ENCODE measurements at places on chromosomes 5 and 9.

- no peak for DNase-seq
Observed at GRCh38 chr9:15222313-15222712, 84.7 kb downstream of the TTC39B start.

GRCh38 chr9:120648581-120649197 lies 65.6 kb downstream of the MEGF9 start:
- DNase-seq = no peak

GRCh38 chr5:68225188-68225910 lies 9.8 kb downstream of the PIK3R1 start:
- DNase-seq = no peak

GRCh38 chr5:157870837-157871834 lies 12.2 kb upstream of the CLINT1 start:
- DNase-seq = no peak

GRCh38 chr5:113804264-113804663 lies 290.8 kb downstream of the YTHDC2 start:
- no peak for DNase-seq

DNA sequence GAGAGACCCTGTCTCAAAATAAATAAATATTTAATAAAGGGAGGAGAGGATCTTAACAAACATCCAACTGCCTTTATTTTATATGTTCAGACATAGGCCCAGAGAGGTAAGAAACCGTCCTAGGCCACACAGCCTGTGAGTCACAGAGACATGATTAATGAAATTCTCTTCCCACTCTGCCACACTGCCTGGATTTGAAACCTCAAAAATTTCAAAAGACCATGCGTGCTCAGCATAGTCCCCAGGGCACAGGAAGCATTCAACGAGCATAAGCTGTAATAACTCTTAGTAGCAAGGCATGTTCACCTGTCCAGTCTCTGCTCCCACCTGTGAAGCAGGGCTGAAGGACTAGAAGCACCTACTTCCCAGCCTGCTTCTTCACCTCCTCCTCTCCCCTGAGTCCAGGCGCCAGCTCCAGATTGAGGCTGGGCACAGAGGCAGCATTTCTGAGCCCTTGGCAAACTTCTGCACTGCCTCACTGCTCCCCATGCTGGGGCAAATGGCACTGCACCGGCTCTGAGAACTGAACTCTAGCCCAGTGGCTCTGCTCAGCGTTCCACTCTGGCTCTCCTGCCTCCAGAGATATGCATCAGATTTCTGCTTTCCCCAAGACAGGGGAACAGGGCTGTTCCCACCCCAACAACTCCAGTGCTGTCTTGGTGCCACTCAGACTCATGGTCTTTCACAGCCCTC lies 1.1 kb downstream of the FAT2 start:
- DNase-seq = no peak

DNA sequence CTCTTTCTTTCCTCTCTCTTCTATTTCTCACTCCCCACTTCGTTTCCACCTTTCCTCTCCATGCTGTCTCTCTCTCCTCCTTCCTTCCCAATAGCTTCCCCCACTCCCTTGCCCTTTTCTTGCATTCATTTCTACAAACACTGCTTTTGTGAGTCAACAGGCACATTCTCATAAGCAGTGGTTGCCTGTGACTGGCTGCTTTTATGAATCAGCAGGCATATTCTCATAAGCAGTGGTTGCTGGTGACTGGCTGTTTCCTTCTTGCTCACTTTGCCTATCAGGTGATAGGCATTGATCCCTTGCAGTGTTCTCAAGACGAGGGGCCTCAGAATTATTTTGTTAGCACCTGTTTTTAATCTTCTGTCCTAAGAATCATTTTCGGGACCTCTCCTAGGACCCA lies 116.1 kb upstream of the ACTBL2 start:
- DNase-seq = no peak

DNA sequence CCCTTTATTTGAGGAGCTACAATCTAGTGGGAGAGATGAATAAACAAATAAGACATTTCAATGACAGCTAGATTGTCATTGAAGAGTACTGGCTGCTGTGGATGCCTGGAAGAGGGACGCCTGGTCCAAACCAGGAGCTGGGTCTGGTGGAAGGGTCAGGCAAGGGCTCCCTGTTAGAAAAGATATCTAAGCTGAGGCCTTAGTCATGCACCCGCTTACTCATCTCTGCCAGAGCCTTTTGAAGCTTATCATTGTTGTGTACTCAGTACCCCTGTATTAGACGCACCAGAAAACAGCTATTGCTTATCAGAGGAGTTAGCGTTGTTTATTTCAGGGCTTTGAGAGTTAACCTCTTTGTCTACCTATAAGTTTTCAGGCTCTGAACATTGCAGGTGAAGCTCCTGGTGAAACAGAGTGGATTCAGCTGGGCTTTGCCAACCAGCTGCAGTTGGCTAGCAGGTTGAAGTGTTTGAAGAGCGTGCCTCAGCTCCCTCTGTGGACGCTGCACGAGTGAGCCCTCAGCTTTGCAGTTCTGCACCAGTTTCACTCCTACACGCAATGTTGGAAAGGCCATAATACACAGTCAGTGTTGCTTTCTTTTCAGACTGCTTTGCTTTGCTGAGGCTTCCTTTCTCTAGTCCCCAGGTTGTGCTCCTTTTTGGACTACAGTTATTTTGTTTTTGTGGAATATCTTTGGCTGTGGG lies 5.6 kb upstream of the GPR151 start:
- no peak for DNase-seq

DNA sequence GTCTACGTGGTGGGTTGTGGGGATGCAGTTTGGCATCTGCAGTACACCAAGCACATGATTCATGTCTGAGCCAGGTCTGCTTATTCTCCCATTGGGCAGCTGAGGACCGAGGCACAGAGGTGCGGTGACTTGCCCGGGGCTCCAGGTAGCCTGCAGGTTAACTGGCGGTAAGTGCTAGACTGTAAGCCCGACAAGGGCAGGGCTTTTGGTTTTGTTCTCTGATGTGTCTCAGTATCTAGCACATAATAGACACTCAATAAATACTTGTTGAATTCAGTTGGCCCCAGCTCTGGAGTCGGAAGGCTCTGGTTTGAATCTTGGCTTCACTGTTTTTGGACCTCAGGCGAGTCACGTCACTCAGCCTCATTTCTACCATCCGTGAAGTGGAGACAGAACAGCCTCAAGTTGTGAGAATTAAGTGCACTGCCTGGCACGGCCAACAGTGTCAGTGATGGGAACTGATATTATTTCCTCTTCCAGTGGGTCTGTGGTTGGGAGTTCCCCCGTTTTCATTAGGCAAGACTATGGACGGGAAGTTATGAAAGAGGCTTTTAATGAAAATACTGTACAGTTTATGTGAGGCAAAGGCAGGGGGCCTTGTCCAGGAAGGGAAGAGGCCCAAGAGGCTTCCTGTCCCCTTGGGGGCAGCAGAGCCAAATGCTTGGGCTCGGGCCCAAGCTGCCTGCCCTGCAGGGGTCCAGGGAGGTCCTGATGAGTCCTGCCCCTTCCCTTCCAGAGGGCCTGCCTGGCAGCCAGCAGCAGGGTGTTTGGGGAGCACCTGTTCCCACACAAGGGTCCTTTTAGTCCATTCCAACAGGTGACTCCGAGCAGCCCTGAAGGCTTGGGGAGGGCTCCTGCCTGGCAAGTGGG lies 3.3 kb downstream of the PRELID1 start:
- DNase-seq = no peak

- DNase-seq = no peak
Observed at GRCh38 chr9:89988458-89988857, 383.6 kb downstream of the GADD45G start.

DNA sequence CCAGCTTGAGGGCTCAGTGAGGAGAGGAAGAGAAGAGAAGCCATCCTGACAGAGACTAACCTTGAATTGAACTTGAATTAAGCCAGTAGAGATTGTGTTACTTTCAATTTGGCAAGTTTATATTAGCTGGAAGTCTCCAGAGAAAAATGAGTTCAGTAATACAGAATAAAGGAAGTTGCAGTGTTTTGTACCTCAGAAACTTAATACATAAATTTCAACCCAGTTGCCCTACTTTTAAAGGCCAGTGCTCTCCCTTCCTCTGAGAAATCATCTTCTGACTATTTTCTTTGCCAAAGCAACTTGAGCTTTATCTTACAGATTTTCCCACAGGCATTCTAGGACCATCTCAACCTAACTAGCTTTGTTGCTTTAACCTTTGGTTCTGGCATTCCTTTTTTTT lies 231.0 kb upstream of the GAS1 start:
- DNase-seq = no peak

GRCh38 chr5:38317868-38318267 lies 59.5 kb downstream of the EGFLAM start:
- DNase-seq = no peak

- no peak for DNase-seq
Observed at GRCh38 chr5:9062873-9063272, 483.0 kb downstream of the SEMA5A start.

GRCh38 chr9:89524963-89525362 lies 27.1 kb upstream of the SEMA4D start:
- no peak for DNase-seq

DNA sequence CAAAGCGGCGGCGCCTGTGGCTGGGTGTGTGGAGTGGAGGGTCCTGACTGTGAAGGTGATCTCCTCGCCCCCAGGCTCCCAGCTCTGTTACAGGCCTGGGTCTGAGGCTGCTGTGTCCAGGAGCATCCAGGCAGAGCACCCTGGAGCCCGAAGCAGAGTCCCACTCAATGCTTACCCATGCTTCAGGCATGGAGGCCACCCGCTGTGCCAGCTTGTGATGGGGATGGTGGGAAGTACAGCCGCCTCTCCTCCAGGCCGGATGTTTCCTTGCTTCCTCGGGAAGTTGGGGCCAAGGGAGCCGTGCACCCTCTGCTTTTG lies 255.9 kb upstream of the IRX1 start:
- no peak for DNase-seq

GRCh38 chr9:36031774-36032555 lies 4.7 kb upstream of the RECK start:
- DNase-seq = no peak

DNA sequence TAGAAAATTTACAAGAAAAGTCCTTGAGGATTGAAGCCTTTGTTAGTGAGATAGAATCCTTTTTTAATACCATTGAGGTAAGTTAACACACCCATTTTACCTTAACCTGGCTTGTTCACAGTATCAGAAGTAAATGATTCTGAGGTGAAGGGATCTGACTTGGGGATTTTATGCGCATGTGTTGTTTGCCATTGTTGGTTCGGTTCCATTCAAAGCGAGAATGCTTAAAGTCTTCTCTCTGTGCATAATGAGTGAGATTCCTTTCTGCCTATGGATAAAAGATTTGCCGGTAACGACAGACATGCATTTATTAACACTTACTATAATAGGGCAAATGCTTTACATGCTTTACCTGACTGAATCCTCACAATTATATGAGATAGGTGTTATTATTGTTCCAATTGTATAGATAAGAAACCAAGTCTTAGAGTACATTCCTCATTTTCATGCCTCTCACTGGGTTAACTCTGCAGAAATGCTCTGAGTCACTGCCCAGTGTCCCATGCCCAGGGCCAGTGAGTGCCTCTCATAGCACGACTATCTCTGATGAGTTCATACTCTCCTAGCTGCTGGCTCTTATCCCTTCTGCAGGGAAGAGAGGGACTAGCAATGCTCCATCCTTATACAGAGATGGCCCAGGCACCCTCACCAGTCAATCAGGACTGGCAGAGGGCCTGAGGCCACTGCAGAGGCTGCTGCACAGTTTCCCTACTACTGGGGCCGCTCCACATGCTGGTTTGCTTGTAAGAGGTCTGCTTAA lies 54.4 kb downstream of the CMYA5 start:
- no peak for DNase-seq

DNA sequence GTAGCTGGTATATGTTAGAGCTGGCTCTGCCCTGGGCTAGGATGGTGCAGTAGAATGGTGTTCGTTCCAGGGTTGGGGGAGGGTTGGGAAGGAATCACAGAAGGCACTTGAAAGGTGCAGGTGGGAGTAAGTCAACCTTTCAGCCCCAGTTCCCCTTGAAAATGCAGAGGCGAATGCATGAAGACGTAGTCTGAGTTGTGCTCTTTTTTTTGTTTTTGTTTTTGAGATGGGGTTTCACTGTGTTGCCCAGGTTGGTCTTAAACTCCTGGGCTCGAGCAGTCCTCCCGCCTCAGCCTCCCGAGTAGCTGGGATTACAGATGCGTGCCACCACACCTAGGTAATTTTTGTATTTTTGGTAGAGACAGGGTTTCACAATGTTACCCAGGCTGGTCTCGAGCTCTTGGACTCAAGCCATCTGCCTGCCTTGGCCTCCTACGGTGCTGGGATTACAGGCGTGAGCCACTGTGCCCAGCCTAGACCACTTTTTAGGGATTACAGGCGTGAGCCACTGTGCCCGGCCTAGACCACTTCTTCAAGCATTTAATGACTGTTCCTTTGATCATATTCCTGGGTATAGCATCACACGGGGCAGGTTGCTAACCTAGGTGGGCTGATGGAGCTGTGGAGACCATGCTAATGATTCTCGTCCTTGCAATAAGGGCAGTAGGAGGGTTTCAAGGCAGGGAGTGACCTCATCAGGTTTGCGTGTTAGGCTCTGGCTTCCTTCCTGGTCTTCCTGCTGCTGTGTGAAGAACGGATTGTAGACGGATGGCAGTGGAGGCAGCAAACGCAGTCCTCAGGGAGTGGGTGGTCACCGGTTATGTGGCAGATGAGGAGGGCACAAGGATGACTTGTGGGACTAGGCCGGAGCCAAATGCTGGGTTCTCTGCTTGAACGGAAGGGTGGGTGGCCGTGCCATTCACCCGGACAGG lies 13.7 kb downstream of the EHMT1 start:
- DNase-seq = no peak

GRCh38 chr9:104854613-104855012 lies 73.3 kb downstream of the ABCA1 start:
- no peak for DNase-seq

DNA sequence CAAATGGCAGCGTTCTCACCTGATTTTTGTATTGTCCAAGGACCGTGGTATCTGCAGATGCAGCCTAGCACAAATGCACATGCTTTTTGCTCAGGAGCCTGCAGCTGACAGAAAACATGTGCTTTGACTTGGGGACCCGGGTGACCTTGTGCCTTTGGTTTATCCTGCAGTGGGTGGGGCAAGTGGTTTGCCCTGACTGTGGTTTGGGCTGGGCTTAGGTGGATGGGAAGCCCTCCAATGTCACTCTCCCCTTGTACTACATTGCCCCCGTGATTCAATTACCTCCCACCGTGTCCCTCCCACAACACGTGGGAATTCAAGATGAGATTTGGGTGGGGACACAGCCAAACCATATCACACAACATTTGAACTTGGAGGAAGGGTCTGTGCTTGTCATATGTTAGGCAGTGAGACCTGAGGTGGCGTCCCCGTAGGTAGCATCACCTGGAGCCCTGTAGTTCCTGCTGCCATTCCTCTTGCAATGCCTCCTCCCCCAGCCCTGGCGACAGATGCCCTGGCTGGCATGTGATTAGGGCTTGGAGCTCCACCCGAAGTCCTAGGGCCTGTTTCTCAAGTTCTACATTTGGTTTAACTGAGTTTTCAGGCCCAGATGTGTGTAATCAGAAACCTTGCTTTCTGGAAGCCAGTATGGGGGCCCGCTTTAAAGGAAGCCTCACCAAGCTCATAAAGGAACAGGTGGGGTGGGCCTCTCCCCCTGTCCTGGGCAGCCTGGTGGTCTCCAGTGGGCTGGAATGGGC lies 2.1 kb downstream of the ANKRD33B start:
- no peak for DNase-seq

GRCh38 chr5:39542511-39543285 lies 117.9 kb upstream of the DAB2 start:
- no peak for DNase-seq
